AG09319 (cell line): ENCODE measurements at places on chromosomes 12 and 14.
A peak's percentile ranks its signal among the peaks of the same experiment; 100 is the strongest.

DNA sequence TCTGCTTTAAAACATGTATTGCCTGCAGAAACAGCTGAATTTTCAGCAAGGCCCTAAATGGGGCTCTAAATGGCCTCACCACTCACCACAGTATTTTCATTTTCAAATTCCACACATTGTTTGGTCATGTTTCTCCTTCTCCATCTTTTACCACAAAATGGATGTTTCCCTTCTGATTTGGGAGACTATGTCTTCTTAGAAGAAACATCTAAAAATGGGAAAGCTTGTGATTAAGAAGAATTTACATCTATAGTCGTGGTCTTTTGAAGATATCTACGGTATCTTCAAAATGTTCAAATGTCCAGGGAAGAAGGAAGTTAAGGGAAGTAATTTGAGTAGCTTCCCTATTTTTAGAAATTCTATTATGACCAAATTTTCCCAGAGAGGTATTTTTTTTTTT lies 20.7 kb upstream of the TUBA1C start:
- DNase-seq, result no peak

GRCh38 chr12:25859976-25860375 lies 98.5 kb upstream of the RASSF8 start:
- no peak for DNase-seq

GRCh38 chr14:92641306-92641705 lies 107.1 kb downstream of the LGMN start:
- no peak for DNase-seq

GRCh38 chr14:100086361-100086760 lies 21.1 kb downstream of the EVL start:
- no peak for DNase-seq

- DNase-seq, result no peak
Measured at GRCh38 chr14:97854918-97855317, 1057.7 kb downstream of the VRK1 start.

DNA sequence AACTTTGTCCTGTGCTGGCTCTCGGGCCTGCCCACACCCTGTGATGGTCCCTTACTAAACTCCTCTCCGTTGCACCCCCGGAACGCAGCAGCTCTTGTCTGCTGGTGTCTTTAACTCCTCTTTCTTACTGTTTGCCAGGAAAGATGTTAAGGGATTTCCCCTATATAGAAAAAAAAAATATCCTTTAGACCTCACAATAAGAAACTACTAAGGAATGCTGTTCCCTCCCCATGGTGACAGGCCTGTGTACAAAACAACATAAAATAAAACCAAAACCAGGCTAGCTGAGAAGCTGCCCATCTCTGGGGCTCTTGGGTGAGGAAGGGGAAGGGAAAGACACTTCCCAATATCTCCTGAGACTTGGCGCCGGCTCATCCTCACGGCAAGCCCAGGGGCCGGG lies 95.4 kb downstream of the CHGA start:
- no peak for DNase-seq

GRCh38 chr12:49367381-49368239 lies at the start of gene SPATS2:
SPATS2 (plus strand) TSS chr12:49367462; CDS start chr12:49461013, 93,551 bp downstream.
- DNase-seq, result no peak

- no peak for DNase-seq
Measured at GRCh38 chr12:5305886-5306545, 125.9 kb upstream of the NTF3 start.

DNA sequence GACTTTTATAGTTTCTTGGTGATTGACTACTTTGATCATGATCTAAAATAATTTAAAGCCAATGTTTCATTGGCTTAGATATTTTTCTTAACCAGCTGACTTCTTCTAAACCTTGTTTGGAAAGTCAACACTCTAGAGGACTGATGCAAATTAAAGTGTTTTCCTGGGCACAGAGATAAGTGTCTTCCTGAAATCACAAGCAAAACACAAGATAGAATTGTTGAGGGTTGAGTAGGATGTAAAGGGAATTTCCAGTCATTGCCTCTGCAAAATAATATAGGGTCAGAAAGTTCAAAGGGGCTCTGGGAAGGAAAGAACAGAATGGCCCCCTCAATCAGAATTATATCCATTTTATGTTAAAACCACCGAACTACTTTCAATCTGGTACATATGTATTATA lies 156.3 kb upstream of the LRIG3 start:
- no peak for DNase-seq

GRCh38 chr14:105255021-105255507 lies 6.7 kb downstream of the BTBD6 start:
- no peak for DNase-seq

DNA sequence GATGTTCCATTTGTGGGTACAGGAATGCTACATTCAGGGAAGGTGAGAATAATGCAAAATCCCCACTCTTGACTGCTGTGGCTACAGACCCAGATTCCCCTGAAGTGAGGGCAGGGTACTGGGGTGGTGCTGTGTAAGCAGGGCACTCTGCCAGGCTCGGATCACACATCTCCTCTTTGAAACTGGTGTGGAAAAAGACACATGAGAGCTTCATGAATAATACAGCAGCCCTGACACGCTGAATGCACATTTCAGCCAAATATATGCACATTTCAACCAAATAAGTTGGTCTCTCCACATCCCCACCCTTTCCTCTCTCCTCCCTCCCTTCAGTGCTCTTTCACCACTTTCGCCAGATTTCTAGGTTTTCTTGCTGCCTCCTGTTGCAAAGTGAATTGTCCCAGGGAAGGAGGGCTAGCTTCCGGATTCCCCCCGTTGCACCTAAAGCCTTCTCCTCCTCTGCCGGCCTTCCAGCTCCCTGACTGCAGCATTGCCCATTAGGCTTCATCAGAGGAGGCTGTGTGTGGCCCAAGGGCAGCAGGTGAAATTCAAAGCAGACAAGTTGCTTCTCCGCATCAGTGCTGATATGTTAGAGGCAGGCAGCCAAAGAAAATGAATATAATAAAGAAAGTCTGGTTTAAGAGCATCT lies 118.2 kb upstream of the TMCC3 start:
- DNase-seq, result no peak

DNA sequence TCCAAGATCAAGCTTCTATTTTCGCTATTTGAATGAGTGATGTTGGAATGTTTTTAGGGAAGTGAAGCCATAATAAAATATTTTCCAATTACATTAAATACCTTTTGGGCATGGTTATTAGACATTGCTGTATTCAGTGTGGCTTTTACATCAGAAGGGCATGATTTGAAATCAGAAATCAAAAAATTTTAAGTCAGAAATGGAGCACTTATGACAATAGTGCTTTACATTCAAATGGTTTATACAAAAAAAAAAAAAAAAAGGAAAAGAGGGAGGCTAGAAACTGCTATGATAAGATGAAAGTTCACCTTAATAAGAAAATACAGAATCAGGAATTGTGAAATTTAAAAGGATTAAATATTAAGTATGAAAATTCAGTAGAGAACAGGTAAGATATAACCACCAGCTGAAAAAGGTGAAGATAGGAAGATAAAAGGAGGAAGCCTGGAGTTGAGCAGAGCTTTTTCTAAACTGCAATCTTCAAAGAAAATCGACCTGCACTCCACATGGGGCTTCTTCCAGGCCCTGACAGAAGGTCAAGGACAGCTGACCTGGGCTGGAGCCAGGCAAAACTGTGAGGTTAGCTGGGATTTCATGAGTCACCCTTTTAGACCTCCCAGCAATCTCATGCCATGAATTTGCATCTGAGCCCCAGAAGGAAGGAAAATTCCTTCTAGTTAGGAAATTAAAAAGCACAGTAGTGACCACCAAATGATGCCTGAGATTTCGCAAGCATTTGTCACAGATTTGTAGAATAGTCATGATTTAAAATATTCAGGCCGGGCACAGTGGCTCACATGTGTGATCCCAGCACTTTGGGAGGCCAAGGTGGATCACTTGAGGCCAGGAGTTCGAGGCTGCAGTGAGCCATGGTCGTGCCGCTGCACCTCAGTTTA lies 23.4 kb upstream of the BMP4 start:
- DNase-seq, result peak; percentile 57

GRCh38 chr12:26403601-26404000 lies 208.2 kb downstream of the SSPN start:
- no peak for DNase-seq

DNA sequence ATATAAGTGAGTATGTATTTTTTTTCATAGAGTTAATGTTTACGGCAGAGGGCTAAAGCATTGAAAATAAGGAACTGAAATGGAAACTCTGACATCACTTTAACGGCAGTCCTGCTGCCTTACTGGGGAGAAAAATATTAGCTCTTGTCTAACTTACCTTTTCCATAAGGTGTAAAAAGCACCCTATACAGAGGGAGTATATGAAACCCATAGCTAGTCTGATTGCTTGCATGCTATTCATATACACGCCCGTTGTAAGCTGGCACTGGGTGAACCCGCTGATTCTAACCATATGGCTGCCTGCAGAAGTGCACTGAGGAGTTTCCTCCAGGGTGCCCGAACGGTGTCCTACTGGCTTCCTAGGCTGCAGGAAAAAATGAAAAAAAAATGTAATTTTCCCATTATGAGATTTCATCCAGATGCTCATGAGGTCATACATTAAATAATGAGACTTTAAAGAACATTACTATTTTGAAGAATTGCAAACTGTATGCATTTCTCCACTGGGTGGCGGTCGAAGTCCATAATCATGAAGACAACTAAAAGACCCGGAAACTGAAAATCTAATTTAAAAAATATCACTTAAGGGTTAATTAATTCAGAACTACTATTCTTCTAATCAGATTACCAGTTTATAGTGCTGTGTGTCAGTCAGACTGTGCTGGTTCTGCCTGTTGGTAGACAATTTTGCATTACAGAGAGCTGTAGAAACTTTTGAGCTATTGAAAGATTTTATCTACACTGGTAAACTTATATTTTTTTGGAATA lies 144.7 kb downstream of the ALX1 start:
- no peak for DNase-seq

- DNase-seq, result no peak
Measured at GRCh38 chr12:119082496-119082895, 96.2 kb upstream of the HSPB8 start.

GRCh38 chr12:43884683-43885410 lies 49.0 kb downstream of the TMEM117 start:
- no peak for DNase-seq

- DNase-seq, result no peak
Measured at GRCh38 chr12:65122703-65123102, 1.6 kb upstream of the WIF1 start.

DNA sequence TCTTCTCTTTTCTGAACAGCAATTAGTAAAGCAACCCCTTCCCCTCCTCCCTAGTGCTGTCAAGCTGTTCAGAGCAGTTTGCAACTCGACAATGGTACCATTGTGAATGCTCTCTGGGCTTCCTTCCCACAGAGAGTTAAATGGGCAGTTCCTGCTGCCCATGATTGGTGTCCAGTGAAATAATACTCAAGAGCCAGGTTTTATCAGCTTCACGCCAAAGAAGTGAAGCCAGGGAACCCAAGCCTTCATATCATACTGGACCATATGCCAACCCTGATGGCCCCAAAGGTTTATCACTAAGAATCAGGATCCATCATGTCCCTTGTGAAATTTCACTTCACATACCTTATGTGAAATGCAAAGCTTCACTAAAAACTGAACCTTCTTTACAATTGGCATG lies 24.7 kb downstream of the INSM2 start:
- DNase-seq, result no peak

DNA sequence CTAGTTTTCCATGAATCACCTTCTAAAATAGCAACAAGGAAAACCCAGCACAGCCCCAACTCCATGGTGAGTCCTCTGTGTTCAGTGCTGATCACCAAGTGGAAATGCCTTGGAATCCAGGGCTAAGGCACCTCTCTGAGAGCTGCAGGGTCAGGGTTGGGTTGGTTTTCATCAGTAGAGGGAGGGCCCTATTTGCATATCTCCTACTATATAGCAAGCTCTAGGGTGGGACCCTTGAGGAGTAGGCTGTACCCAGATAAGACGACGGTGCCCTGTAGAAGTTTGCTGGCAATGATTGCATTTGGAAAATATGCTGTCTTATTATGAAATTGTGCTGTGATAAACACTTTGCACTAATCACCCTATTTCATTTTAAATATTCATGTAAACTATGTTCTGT lies 1011.8 kb downstream of the TMEM121 start:
- DNase-seq, result no peak

GRCh38 chr14:103894034-103894722 lies 34.1 kb upstream of the TDRD9 start:
- no peak for DNase-seq

GRCh38 chr12:57370696-57371095 lies 60.1 kb downstream of the R3HDM2 start:
- peak; percentile 49 for DNase-seq

- no peak for DNase-seq
Measured at GRCh38 chr12:117724543-117724942, 244.2 kb downstream of the KSR2 start.

GRCh38 chr12:12745576-12746211 lies 28.5 kb downstream of the CDKN1B start:
- DNase-seq, result no peak

DNA sequence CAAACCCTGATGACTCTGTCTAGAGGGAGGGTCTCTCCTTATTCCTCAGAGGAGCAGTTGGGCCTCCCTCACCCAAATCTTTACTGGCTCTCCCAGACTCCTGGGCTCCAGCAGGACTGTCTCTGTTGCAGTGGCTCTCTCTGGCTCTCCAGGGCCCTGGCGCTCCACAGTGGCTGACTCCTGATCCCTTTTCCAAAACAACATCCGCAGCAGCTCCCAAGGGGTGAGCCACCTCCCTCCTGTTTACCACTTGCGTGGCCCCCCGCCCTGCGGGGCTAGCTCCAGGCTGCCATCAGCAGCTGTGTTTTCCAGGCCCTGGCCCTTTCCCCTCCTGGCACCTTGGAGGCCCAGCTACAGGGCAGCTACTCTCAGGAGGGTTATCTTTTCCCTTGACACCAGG lies 123.5 kb downstream of the CALM1 start:
- no peak for DNase-seq

DNA sequence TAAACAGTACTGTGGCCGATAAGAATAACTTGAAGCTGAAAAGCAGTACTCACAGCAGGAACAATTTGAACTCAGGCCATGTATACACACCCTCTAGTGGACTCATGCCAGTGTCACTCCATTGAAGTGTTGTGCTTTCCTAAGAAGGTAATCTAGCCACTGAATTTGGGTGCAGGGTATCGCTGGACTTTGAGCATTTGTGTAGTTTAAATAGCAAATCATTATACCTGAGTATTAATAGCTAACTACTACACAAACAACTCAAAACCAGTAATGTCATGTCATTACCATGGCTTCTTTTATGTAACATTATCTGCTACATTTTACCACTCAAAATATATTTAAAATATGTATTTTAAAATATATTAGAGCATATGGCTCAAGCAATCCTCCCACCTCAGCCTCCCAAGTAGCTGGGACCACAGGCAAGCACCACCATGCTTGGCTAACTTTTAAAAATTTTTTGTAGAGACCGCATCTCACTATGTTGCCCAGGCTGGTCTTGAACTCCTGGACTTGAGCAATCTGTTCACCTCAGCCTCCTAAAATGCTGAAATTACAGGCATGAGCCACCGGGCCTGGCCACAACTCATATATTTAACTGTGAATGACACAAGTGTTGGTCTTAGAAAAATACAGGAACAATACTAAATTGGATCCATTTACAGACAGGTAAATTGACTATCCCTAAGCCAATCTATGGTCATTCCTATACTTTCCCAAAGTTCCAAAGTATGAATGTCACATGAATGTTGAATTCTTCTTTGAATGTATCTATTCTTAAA lies 25.6 kb upstream of the ARID4A start:
- peak; percentile 5 for DNase-seq

- no peak for DNase-seq
Measured at GRCh38 chr12:16224196-16224595, 53.3 kb downstream of the SLC15A5 start.

- DNase-seq, result no peak
Measured at GRCh38 chr14:53955671-53956426, 776 bp downstream of the BMP4 start.
